ENCODE measurements at places on chromosomes 7 and 10. TPM values are rescaled to one million over a fixed set of nuclear protein-coding genes. Genes with fewer than 3 reads are reported as not detected.

Gene PDK4
- not detected for total RNA-seq

Gene PIK3CG
- total RNA-seq: 2.1 TPM

Gene OR2A12
- total RNA-seq: not detected

Gene SLC25A40
- total RNA-seq: 7.9 TPM

Gene C10orf90
- total RNA-seq: not detected

Gene HOXA9
- total RNA-seq: 45.8 TPM
